Sigmoid colon (tissue), 7 donors: ENCODE measurements at places on chromosomes 2 and 18. TPM values are rescaled to one million over a fixed set of nuclear protein-coding genes. Genes with fewer than 3 reads are reported as not detected.

The IL18R1 gene
- 3.9 TPM for polyA plus RNA-seq

The MARCHF4 gene
- polyA plus RNA-seq = not detected

The USP34 gene
- polyA plus RNA-seq = 23.6 TPM

The NTSR2 gene
- not detected for polyA plus RNA-seq

The IDH1 gene
- 287 TPM for polyA plus RNA-seq

The WDCP gene
- 3.7 TPM for polyA plus RNA-seq

The PHLPP1 gene
- 4.2 TPM for polyA plus RNA-seq

The NEURL3 gene
- 3.6 TPM for polyA plus RNA-seq

The HOXD10 gene
- 1.5 TPM for polyA plus RNA-seq

The SLC16A14 gene
- 0.23 TPM for polyA plus RNA-seq

The CD207 gene
- polyA plus RNA-seq = not detected

The MYO7B gene
- 67.9 TPM for polyA plus RNA-seq

The KCNK3 gene
- polyA plus RNA-seq = under 0.01 TPM

The LRRTM4 gene
- polyA plus RNA-seq = 0.17 TPM

The MC5R gene
- not detected for polyA plus RNA-seq

The KCNG3 gene
- polyA plus RNA-seq = not detected

The CNRIP1 gene
- polyA plus RNA-seq = 6.2 TPM

The BOLL gene
- polyA plus RNA-seq = not detected

The FER1L5 gene
- 0.01 TPM for polyA plus RNA-seq

The TSGA10 gene
- 1.8 TPM for polyA plus RNA-seq

The MAB21L4 gene
- polyA plus RNA-seq = 1.7 TPM

The MATN3 gene
- polyA plus RNA-seq = not detected

The ELOA2 gene
- polyA plus RNA-seq = not detected

The SPDYA gene
- 1.2 TPM for polyA plus RNA-seq

The GALR1 gene
- polyA plus RNA-seq = not detected

The CAPN14 gene
- 0.23 TPM for polyA plus RNA-seq
